ENCODE measurements at places on chromosomes 6 and 20. TPM values are rescaled to one million over a fixed set of nuclear protein-coding genes. Genes with fewer than 3 reads are reported as not detected.

The THBS2 gene
- total RNA-seq = 31.9 TPM

The RNF144B gene
- total RNA-seq = 24.3 TPM

The ALDH8A1 gene
- total RNA-seq = 1.5 TPM

GRCh38 chr6:299104-299980, 7.1 kb downstream of the DUSP22 start:
- no peak overlapping the region for H3K27ac ChIP-seq
- no peaks in the 10 kb centered on the region for H3K36me3 ChIP-seq
- no peak overlapping the region for H3K4me3 ChIP-seq
- H3K27me3 ChIP-seq = no peaks in the 10 kb centered on the region
- no peaks in the 10 kb centered on the region for H3K4me1 ChIP-seq
- no peak for DNase-seq

DNA sequence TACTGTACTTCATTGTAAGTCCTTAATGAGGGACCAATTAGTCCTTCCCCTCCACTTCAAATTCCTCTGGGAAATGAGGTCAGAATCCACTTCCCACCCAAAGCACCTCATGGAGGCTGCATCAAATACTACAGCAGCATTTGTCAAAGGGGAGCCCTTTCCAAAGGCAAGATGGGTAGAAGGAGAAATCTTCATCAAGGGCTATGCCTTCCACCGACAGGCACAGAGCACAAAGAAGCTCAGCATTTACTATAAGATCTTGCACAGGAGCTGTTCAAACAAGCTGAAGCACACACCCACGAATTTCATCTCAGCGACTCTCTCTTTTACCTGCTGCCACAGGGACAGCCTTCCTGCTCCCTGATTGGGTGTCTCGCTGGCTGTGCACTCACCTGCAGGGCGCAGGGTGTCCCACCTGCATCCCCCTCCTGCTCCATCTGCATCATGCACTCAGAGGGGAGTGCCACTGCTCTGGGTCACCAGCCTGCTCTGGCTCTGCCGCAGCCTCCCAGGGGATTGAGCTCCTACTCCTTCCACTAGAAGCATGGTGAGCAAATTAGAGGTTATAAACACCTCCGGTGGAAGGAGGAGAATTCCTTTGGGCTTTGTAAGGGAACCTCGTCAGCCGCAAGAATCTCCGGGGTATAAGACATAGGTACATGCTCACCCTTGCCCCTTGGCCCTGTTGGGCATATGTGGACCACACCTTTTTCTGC, 164.5 kb downstream of the ATXN1 start:
- no peak for DNase-seq
- no peaks in the 10 kb centered on the region for H3K36me3 ChIP-seq
- no peak overlapping the region for H3K27ac ChIP-seq
- H3K4me1 ChIP-seq = no peaks in the 10 kb centered on the region
- H3K4me3 ChIP-seq = no peak overlapping the region
- no peaks in the 10 kb centered on the region for H3K27me3 ChIP-seq

DNA sequence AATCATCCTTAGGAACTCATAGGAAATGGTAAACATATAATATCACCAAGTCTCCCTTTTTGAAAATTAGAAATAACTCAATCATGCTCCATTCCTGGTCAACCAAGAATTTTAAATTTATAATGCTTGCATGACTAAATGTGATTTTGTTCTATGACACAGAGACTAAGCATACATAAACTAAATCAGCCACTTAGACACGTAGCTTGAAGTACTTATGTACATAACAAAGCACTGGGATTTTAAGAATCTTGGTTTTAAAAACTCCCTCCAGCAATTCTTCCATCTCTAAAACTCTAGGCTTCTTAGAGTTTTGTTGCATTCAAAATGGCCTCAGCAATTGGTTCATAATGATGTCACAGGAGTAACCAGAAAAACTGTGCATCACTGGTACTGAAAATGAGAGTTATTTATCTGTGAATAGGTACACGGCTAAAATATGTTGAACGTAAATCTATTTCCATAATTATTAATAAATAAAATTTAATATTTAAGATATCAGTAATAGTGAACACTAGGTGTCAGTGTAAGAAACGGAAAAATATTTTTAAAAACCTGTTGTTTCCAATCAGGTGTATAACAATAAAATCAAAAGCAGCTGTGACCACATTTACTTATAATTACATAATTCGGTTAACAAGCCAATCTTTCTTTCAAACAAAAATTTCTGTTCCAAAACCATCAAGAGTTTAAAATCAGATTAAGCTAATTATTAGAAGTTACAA, 241.6 kb upstream of the RUNX2 start:
- no peak overlapping the region for H3K27ac ChIP-seq
- no peaks in the 10 kb centered on the region for H3K27me3 ChIP-seq
- no peak for DNase-seq
- H3K4me3 ChIP-seq = no peak overlapping the region
- H3K4me1 ChIP-seq = no peaks in the 10 kb centered on the region

Measured in breast epithelium (tissue), 4 donors.